ENCODE measurements at places on chromosomes 3 and 15. TPM values are rescaled to one million over a fixed set of nuclear protein-coding genes. Genes with fewer than 3 reads are reported as not detected.

CCDC33 gene
- 0.30 TPM for total RNA-seq

MINDY2 gene
- 36.4 TPM for total RNA-seq

ADAMTSL3 gene
- total RNA-seq: under 0.01 TPM

ITIH1 gene
- total RNA-seq: not detected

CCDC80 gene
- total RNA-seq: 325 TPM

RSL24D1 gene
- 74.8 TPM for total RNA-seq

GPR27 gene
- not detected for total RNA-seq

CPLX3 gene
- not detected for total RNA-seq

RSRC1 gene
- 33.8 TPM for total RNA-seq

DCUN1D1 gene
- 38.5 TPM for total RNA-seq

ARMC8 gene
- 51.7 TPM for total RNA-seq

DUOXA2 gene
- not detected for total RNA-seq

UBE2E2 gene
- total RNA-seq: 39.9 TPM

TIMP4 gene
- total RNA-seq: 1.8 TPM

ASB7 gene
- total RNA-seq: 19.5 TPM

SLC9C1 gene
- total RNA-seq: 0.30 TPM

RHCG gene
- total RNA-seq: not detected

NR2E3 gene
- total RNA-seq: under 0.01 TPM

GADL1 gene
- not detected for total RNA-seq

ACP3 gene
- total RNA-seq: 0.05 TPM

ANKDD1A gene
- 4.8 TPM for total RNA-seq

SOX14 gene
- total RNA-seq: not detected

CADM2 gene
- total RNA-seq: not detected

TMOD3 gene
- total RNA-seq: 48.0 TPM

HRG gene
- total RNA-seq: not detected

NRG4 gene
- total RNA-seq: under 0.01 TPM

HACL1 gene
- total RNA-seq: 14.6 TPM

ZNF80 gene
- total RNA-seq: not detected

PRSS50 gene
- not detected for total RNA-seq

CHCHD6 gene
- 14.0 TPM for total RNA-seq

CHRNA7 gene
- total RNA-seq: not detected

GABRB3 gene
- 0.65 TPM for total RNA-seq

CLRN1 gene
- not detected for total RNA-seq

MLH1 gene
- 45.3 TPM for total RNA-seq

NLGN1 gene
- 0.92 TPM for total RNA-seq

BNC1 gene
- 23.3 TPM for total RNA-seq

CLDN1 gene
- total RNA-seq: 10.4 TPM

MYL3 gene
- total RNA-seq: not detected

ARPC4 gene
- total RNA-seq: 200 TPM

WNT5A gene
- 77.3 TPM for total RNA-seq

TRAIP gene
- total RNA-seq: 2.4 TPM

TEX55 gene
- total RNA-seq: not detected

BFSP2 gene
- total RNA-seq: not detected

PLS1 gene
- total RNA-seq: 2.7 TPM

KNG1 gene
- not detected for total RNA-seq

C3orf70 gene
- 1.5 TPM for total RNA-seq

DOCK3 gene
- under 0.01 TPM for total RNA-seq

CHAC1 gene
- 41.9 TPM for total RNA-seq

SYNPR gene
- total RNA-seq: not detected

GAP43 gene
- total RNA-seq: 0.89 TPM

C15orf62 gene
- total RNA-seq: 0.05 TPM

VILL gene
- 8.9 TPM for total RNA-seq
